ENCODE measurements at places on chromosomes 7 and 10. TPM values are rescaled to one million over a fixed set of nuclear protein-coding genes. Genes with fewer than 3 reads are reported as not detected.

- peak; percentile 41 for DNase-seq
Observed at GRCh38 chr10:52954407-52954806, 181.8 kb upstream of the MBL2 start.

CNTNAP2 gene
- total RNA-seq, result not detected

DNA sequence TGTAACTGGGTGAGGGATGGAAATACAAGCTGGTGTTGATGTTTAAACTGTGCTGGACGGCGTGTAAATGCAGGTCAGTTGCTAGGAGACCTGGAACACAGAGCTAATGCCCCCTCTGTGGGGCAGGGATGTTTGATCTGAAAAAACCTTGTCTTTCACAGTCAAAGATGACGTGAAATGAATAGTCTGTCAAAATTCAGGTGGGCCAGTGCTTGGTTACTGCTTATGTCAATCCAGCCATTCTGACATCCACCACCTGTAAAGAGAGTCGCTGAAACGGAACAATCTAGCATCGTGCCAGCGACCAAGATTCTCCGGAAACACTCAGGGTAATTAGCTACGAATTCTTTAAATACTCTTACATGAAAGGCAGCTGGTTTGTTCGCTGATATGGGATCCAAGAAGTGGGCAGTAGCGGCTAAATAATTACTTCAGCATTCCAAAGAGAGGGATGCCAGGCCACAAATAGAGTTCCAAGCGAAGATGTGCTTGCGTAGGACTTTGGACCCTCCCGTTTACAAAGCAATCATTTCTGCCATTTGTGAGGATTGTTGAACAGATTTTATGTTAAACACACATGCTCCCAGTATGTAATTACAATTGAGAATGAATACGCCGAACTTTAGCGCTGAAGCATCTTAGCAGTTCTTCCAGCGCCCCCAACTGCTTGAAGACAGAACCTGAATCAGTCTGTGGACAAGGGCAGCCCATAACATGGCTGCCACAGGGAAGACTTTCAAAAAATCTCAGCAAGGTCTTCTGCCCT lies 7.3 kb upstream of the ASB4 start:
- no peak for DNase-seq

DNA sequence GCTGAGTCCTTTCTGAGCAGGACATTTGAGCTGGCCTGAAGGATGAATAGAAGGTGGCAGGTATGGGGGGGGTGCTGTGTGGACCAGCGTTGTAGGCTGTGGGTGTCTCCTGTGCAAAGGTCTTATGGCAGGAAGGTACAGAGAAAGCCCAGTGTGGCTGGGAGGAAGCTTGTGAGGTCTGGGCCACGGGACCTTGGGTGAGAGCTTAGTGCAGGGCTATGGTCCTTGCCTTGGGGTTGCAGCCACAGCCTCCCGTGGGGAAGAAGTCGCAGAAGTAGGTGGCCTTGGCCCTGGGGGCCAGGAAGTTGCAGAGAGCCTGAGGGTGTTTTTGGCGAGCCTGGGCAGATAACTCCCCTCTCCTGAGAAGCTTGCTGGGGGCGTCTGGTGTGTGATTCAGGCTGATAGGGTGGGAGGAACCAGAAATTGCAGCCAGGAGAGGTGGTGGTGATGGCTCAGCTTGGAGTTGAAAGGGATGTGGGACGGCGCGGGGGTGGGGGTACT lies 172.0 kb upstream of the TNRC18 start:
- peak; percentile 52 for DNase-seq

ADRA2A gene
- not detected for total RNA-seq

DNA sequence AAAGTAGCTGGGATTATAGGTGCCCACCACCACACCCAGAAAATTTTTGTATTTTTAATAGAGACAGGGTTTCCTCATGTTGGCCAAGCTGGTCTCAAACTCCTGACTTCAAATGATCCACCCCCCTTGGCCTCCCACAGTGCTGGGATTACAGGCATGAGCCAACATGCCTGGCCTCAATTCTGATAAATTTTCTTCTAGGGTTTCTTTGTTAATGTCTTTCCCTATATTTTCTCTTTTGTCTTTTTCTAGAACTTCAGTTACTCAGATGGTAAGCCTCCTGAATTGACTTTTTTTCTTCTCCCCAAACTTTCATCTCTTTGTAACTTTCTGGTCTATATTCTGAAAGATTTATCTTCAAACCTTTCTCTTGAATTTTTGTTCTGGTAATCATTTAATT lies 12.7 kb upstream of the SMURF1 start:
- no peak for DNase-seq

DGKB gene
- total RNA-seq, result 0.48 TPM

DNA sequence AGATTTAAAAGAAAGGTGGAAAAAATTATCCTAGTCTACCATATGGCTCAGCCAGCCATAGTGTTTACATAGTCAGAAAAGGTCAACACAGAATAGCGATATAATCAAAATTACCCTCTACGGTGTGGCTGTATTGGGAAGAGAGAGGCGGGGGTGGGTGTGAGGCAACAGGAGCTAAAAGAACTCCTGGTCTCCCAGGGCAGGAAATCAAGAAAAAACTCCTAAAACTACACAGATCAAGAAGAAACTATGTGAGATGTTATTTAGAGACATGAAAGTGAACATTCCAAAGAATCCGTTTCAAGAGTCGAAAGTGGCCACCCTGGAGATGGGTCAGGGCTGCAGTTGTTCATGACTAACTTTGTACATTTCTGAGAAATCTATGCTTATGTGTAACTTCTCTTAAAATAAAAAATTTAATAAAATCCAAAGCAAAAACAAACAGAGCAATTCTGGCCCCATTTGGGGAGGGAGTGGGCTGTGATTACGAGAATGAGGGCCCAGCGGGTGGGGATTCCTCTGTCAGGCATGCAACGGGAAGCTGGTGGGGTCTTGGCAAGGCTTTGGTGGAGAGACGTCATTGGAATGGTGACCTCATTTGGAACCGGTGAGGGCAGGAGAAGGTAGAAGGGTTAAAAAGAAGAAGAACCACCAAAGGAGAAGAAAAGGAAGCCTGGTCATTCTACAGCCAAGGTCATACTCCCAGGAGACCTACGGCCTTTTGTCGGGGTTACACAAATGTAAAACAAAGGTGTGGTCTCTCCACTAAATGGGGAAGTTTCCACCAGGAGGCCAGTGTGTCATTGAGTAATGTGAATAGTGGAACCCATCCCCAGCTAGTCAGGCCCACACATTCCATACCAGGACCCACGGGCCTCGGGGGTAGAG lies 71.2 kb upstream of the DUSP5 start:
- DNase-seq, result no peak

DNA sequence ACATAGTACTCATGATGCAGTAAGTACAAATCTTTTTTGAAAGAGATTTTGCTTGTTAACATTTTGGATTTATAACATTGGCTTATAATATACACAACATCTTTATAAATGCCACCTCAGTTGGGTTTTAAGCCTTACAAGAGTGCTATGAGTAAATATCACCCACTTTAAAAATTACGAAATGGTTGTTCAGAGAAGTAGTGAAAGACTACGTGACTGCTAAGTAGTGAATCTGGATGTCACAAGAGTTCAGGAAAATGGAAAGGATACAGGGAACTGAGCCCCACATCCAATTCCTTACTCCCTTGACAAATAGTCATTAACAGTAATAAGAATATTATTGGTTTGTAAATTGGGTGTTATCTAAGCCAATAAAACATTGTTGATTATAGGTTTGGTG lies 20.0 kb downstream of the TMEM106B start:
- no peak for DNase-seq

NUPR2 gene
- not detected for total RNA-seq

DNA sequence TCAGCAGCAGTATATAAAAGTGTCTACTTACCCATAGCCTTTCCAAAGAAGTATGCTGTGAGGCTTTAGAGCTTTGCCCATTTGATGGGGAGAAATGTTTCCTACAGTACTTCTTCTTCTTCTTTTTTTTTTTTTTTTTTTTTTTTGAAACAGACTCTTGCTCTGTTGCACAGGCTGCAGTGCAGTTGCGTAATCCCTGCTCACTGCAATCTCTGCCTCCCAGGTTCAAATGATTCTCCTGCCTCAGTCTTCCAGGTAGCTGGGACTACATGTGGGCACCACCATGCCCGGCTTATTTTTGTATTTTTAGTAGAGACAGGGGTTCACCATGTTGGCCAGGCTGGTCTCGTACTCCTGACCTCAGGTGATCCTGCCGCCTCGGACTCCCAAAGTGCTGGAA lies 101.7 kb upstream of the TMEM26 start:
- DNase-seq, result no peak

TASOR2 gene
- 41.8 TPM for total RNA-seq

GRCh38 chr7:108716783-108717182 lies 147.1 kb downstream of the DNAJB9 start:
- DNase-seq, result no peak

DNA sequence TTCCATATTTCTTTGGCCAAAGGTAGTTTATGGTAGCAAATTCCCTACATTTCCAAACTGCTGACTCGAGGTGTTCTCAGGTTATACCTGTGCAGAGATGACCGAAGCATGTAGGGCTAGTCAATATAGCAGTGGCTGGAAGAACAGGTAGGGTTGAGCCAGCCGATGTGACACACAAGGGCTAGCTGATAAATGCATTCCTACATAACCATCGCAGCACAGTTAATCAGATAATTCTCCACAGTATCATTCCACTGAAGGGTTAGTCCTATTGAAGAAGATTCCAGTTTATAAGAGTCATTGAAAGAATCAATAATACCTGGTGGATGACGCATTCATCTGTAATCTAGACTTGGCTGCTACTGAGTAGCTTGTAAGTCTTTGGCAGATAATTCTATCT lies 220.0 kb downstream of the KIF20B start:
- DNase-seq, result peak; percentile 64

DNA sequence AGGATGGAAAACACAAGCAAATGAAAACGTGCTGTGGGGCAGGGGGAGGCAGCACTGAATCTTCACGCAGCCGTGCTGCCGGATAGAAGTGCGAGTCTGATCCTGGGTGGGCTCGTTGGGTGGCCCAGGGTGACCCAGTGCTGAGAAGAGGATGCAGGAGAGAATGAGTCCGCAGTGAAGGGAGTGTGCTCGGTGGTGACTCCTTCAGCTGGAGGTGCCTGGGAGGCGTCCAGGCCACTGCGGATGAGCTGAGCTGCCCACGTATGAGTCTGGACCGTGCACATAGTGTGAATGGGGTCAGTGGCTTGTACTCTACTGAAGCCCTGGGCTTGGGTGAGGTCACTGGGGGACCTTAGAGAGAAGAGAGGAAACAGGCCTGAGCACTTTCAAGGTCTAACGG lies 190.0 kb upstream of the MGMT start:
- no peak for DNase-seq

- DNase-seq, result no peak
Observed at GRCh38 chr7:7857143-7857583, 111.4 kb upstream of the GLCCI1 start.

HOXA1 gene
- 2.0 TPM for total RNA-seq

DNA sequence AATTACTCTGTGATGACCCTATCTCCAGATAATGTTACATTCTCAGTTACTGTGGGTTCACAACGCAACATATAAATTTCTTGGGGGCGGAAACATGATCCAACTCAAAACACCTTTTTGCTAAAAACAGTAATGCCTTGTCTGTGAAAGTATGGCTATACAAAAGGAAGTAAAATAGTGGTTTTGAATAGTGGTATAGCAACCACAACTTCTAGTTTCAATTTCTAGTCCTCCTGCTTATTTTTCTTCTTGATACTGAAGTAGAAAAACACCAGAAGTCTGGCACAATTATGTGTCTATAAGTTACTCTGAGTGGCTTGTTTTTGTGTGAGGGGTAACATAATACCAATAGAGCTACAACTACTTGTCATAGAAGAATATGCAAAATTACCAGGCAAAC lies 21.5 kb upstream of the ZNF800 start:
- no peak for DNase-seq
